ENCODE measurements at places on chromosomes 11 and 22.

GRCh38 chr11:18010977-18011586, 1.8 kb downstream of the SERGEF start:
- DNase-seq: no peak

DNA sequence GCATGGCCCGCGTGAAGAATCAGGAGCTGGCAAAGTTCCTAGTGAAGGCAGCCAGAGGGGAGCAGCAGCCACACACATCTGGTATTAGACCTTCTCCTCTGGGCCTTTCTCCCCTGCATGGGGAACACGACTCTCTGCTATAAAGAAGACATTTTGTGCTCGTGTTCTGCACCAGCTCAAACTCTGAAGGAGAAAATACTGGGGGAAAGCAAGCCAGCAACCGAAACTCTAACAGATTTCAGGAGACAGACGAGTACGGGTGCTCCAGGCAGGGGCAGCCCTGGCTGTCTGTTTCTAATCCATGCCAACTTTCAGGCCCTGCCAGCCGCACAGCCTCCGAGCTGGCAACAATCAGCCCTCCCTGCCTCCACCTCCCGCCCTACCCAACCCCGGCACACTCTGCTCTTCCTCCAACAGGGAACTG, 296.3 kb downstream of the BRD1 start:
- DNase-seq: no peak

DNA sequence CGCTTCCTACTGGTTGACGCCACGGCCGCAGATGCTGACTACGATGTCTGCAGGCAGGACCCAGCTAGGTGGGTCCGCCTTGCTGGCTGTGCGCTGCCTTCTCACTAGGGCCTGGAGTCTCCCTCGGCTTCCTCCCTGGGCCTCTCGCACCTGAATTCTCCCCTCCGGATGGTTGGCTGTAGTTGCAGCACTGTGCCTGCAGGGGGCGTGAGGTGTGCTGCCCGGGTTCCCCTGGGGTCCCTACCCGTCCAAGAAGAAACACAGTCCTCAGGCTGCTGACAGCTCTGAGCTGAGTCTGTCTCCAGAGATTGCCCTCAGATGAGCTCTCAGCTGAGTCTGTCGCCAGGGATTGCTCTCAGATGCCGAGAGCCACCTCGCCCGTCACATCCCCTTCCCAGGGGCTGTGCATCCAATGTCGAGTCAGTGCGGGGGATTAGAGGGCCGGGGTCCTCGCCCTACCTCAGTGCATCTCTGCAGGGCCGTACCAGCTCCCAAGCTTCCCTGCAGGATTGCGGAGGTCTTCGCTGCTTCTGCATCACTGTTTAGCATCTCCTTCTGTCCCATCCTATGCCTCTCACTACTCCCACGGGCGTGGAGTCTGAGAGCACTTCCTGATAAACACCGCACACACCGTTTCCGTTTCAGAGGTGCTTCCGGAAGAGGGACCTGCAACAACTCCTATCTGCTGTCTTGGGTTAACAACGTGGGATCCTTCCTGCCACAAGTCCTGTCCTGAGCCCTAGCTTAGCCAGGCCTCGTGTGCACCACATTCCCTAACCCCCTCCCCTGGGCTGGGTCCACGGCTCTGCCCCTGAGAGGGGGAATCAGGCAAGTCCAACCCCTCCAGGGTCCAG, 196.9 kb downstream of the CSNK2A3 start:
- DNase-seq: peak; percentile 30

DNA sequence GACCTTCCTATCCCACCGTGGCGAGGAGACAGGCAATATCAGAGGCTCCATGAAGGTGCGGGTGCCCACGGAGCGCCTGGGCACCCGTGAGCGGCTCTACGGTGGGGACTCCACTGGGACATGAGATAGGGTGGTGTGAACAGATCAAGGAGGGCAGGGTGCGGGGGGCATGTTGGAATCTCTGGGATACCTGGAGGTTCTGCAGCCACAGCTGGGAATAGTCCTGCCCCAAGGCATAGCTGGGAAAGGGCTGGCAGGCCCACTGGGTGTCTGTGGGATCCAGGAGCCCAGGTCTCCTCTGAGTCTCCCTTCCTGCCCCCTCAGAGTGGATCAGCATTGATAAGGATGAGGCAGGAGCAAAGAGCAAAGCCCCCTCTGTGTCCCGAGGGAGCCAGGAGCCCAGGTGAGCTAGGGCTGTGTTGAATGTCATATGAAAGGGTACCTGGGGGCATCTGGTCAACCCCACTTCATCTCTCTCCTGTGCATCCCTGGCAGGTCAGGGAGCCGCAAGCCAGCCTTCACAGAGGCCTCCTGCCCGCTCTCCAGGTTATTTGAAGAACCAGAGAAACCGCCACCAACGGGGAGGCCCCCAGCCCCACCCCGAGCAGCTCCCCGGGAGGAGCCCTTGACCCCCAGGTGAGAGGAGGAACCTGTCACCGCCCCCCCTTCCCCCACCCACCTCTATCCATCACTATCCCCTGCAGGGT, 8.5 kb downstream of the PHOX2A start:
- no peak for DNase-seq

DNA sequence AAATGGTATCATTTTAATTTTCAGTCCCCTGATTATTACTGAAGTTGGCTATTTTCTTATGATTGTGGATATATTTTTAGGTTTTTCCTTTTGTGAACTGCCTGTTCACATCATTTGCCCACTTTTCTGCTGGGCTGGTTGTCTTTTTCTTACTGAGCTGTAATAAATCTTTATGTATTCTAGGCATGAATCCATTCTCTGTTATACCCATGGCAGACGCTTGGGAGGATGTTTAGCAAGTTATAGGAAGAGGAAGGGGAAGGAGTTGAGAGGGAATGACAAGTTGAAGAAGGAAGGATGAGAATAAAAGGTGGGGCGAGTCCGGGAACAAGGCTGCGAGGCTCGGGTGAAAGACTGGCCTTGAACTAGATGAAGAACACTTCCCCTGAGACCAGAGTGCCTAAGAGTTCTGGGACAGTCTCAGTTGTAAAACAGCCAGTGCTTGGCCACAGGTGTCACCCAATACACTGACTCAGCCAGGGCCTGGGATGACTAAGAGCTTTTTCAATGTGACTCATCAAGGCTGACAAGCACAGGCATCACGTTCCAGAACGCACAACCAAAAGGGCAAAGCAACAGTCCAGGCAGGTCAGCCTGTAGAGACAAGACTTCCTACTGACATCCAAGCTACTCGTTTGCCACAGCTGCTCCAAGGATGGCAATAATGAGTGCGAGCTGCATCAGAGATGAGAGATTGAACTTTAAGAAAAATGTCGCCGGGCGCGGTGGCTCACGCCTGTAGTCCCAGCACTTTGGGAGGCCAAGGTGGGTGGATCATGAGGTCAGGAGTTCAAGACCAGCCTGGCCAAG, 35.2 kb downstream of the LRFN4 start:
- peak; percentile 98 for DNase-seq

All from HuH-7.5 (cell line).